ENCODE measurements at places on chromosomes 2 and 18.

GRCh38 chr2:39377226-39377939 is 59.7 kb downstream of the MAP4K3 start:
- no peak for DNase-seq

DNA sequence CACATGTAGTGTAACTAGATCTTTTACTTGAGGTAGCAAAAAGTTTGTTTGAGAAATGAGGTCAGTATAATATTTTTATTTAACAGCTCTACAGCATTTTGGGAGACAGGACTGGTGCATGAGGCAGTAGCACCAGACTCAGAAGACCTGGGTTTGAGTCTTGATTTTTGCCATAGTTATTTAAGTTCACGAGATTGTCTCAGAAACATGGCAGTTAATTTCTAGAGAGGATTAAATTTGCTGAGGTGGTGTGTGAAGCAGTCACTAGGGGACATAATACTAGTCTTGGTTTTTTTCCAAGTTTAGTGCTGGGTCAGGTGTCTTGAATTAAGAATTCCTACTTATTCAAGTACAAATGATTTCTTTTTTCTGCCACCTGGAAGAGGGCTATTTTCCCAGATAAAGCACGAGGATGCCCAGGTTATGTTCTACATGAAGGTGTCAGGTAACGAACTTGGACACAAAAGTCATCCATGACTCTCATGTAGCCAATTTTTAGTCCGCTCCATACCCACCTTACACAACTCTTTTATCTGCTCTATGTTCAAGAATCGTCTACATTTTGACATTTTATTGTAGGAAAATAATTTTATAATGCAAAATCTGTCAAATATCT is 1.4 kb downstream of the MARCHF7 start:
- no peak for DNase-seq

- no peak for DNase-seq
These were observed 271.7 kb downstream of the NDUFA10 start for GRCh38 chr2:239753401-239753837.

DNA sequence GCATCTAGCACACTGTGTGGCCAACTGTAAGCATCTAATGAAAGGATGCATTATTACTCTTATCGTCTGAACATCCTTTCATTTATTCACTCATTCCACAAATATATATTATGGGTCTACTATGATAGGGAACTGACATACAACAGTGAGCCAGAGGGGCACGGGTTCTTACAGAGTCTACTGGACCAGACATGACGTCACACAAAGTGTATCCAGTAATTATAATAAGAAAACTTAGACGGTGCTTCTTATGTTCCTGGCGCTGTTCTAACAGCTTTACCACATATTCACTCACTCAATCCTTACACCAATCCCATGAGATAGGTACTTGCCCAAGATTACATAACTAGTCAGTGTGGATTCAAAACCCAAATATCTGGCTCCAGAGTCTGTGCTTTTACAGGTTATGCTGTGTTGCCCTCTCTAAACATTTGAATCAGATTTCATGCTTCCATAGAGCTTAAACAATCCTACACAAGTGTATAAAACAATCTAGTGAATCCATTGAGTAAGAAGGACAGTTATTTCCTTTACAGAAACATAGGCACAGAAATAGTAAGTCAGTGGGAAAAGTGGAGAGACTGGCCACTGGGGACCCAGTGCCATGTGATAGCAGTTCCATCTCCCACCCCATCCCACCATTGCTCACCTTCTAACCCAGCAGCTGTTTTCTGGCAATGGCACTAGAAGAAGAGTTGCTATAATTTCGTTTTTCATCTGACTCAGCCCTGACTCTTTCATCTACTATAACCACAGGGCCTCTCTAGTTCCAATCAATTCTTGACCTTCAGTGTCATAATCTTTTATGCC is 24.2 kb upstream of the ARL5A start:
- no peak for DNase-seq

DNA sequence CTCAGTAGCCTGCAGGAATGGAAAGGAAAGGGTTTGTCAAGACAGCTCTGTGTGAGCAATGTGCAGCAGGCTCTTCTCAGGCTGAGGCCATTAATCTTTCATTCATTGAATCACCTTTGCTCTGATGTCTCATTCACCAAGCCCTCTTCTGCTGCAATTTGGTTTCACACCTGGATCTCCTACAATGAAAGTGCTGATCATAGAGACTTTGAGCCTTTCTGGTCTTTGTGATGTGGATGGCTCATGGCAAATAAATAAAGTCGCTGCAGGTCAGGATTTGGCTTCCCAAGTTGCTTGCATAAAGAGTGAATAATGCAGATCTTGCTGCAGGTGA is 95.8 kb upstream of the SPRED2 start:
- DNase-seq, result no peak
